ENCODE measurements at places on chromosomes 7 and 10.

DNA sequence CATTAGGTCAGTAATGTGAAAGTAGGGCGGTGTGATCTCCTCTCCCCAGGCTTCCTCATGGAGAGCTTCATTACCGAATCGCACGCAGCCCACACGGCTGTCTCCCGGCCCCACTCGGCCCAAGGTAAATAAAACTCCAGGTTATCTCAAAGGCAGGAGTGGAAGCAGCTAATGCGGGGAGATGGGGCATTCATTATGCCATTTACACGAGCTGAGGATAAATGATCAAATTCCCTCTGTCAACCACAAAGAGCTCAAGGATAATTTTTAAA lies 93.5 kb downstream of the ADARB2 start:
- DNase-seq = no peak

- no peak for DNase-seq
Observed at GRCh38 chr10:71004176-71005075, 116.1 kb upstream of the PCBD1 start.

DNA sequence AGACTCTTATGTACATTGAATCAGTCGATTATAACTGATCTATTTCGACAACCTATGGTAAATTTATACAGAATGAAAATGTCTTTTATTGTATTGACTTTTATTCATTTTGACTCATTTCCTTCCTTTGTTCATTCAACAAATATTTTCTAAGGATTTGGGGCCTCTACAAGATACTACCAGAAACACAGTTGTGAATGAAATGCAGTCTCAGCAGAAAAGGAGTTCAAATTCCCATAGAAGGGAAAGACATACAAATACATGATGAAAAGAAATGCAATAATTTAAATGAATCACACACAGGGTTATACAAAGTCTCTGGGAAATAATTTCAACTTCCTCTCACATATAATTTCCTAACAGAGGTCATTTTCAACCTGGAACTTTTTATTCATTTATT lies 134.0 kb upstream of the SEMA3A start:
- no peak for DNase-seq

DNA sequence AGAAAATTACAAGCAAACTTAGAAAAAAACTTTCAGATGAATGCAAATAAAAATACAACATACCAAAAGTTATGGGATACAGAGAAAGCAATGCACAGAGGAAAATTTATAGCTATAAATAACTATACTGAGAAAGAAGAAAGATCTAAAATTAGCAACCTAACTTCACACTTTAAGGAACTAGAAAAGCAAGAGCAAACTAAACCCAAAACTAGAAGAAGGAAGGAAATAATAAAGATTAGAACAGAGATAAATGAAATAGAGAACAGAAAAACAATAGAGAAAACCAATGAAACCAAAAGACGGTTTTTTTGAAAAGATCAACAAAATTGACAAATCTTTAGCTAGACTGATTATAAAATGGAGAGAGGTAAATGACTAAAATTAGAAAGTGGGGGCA lies 9.6 kb upstream of the STRA8 start:
- no peak for DNase-seq

GRCh38 chr7:98668255-98668654 lies 51.2 kb downstream of the NPTX2 start:
- DNase-seq = no peak

- DNase-seq = no peak
Observed at GRCh38 chr7:951881-952547, 2.5 kb downstream of the ADAP1 start.

- no peak for DNase-seq
Observed at GRCh38 chr10:99565166-99565565, 32.4 kb downstream of the NKX2-3 start.

DNA sequence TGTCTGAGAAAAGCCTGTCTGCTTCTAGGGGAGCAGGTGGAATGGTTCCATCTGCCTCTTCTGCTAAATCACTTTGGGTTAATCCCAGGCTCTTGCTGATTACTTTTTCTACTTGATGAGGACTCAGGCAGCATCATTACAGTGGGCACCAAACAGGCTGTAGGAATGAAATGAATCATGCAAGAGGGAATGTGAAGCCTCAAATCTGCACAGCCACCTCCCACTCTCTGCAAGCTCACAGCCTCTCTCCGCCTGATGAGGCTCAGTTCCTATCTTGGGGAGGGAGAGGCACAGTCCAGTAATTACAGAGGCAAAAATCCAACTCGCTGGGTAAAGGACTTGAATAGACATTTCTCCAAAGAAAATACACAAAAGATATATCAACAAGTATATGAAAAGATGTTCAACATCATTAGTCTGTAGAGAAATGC lies 34.0 kb downstream of the HSPA12A start:
- no peak for DNase-seq

GRCh38 chr10:62961951-62962523 lies 145.9 kb upstream of the EGR2 start:
- DNase-seq = no peak

DNA sequence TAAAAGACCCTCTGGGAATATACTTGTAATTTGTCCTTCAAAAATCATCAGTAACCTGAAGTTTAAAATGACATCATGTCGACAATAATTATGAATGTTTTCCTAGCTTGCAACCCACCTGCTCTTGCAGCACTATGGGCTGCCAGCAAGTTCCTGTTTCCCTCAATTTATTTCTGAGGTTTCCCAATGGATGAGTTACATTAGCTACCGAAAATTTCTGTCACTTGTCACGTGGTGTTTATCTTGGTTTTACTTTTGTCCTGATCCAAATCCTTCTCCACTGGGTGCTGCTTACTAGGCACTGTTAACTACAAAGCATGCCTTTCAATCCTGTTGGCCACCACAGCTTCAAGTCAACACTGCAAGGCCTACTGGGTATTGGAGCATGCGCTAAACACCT lies 31.5 kb downstream of the GIMAP8 start:
- no peak for DNase-seq

DNA sequence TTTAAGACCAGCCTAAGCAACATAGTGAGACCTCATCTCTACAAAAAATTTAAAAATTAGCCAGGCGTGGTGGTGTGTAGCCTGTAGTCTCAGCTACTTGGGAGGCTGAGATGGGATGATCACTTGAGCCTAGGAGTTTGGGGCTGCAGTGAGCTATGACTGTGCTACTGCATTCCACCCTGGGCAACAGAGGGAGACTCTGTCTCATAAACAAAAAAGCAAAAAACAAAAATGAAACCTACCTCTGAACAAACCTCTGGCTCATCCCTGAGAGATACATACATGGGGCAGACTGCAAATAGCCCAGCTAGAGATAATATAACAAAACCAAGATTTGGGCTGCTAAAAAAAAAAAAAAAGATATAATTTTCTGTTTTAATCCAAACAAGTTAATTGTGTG lies 19.5 kb downstream of the C10orf67 start:
- DNase-seq = no peak

GRCh38 chr10:43395571-43396060 lies 13.4 kb downstream of the HNRNPF start:
- no peak for DNase-seq

DNA sequence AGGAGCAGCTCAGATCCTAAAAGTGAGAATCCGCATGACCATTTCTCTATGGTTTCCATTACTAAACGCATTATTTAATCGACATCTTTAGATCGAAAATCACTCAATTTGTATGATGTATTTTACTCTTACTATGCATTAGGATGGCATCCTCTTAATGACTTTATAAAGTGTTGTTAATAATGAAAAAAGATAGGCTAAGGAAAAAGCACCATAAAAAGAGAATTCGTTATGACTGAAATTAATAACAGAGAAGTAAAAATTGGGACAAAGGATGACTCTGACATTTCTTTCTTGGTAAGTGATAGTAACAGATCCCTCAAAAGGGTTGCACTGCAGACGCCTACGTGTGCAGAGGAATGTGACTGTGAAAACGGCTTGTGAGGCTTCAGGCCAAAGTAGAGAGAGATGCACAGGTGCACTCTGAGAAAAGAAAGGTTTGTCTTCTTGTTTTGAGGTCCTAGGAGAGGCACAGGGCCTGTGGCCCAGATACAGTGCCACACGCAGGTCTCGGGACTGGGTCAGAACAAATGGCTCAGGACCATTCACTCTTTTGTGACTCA lies 23.0 kb upstream of the RBM33 start:
- DNase-seq = no peak

DNA sequence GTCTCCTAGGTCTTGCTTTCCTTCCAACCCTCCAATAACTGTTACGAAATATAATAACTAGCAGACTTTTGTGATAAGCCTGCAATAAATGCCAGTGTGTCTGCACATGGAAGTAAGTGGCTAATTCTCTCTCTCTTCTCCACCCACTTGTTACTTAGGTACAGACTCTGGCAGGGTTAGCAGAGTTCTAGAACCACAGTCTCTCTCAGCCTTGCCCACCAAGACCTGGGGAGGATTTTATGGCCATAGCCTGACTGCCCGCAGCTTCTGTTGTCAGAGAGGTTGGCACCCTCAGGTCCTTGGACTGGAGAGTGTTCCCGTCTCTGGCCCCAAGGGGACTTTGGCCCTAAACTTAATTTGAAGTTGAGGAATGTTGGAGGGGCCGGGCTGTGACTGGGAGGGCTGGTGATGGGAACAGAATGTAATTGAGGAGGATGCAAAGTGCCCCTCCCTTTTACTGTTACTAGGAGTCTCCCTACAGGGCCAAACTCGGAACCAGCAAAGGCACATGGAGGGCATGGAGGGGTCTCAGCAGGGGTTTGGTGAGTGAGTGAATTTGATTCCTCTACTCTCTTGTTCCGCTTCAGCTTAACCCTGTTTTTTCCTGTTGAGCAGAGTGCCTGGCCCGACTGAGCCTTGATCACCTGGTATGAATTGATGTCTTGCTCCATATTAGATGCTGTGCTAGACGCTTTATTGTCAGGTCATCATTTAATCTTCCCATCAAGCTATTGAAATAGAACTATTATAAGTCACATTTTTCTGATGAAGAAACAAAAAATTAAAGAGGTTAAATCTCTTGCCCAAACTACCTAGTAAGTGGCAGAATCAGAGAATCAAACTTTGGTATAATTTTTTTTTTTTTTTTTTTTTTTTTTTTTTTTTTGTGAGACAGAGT lies 37.0 kb upstream of the LCOR start:
- DNase-seq = no peak

GRCh38 chr7:26090927-26091519 lies 61.0 kb upstream of the NFE2L3 start:
- no peak for DNase-seq

DNA sequence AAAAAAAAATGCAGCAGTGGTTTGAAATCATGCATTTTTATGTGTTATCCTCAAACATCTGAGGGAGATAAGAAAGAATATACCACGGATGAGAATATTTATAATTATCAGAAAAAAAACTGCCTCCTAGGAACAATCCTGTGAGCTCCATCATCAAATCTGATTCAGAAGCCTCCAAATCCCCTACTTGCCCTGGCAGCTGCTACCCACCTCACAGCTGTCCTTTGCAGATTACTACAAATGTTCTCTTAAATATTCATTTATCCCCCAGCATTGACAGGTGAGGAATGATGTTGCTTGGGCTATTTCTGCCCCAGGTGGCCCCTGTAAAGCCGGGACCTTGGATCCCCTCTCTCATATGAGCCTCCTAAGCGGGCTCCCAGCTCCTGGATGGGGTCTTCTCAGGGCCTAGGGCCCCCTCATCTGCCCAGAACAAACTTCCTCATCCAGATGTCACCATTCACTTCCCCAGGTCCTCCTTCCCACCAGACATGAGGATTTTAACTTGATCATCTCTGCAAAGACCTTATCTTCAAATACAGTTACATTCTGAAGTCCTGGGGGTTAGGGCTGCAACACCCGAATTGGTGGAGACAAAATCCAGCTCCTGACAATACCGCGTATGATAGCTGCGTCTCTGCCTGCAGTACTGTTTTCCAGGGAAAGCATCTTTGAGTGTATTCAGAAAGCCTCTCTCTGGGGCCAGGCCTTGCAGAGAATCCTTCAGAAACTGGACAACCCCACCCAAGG lies 81.9 kb upstream of the INSIG1 start:
- no peak for DNase-seq

GRCh38 chr10:50625649-50626132 lies 1.9 kb upstream of the SGMS1 start:
- no peak for DNase-seq

GRCh38 chr7:42222891-42223290 lies 14.1 kb downstream of the GLI3 start:
- no peak for DNase-seq

- DNase-seq = no peak
Observed at GRCh38 chr10:46301056-46301645, 14.4 kb downstream of the ANTXRL start.

- DNase-seq = no peak
Observed at GRCh38 chr10:44742248-44742647, 168.9 kb upstream of the TMEM72 start.

DNA sequence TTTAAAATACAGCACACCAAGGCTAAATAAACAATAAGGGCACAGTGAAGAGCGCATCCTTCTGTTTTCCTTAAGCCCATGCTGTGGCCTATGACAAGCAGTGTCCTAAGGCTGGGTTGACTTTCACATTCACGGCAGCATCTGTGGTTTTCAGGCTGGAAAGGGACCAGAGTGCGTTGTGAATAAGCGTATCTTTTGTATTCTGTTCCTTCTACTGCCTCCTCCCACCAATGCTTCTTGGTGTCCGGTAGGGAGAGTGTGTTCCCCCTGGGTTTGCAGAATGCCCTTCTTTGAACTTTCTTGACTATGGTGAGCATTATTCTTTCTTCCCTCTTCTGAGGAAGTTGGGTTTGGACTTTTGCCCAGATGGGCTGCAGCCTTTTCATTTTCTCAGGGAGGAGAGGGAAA lies 73.6 kb downstream of the ABCA13 start:
- DNase-seq = no peak

GRCh38 chr7:107446531-107446930 lies 23.3 kb upstream of the GPR22 start:
- DNase-seq = no peak

- DNase-seq = no peak
Observed at GRCh38 chr7:151673216-151673615, 153.5 kb upstream of the RHEB start.

DNA sequence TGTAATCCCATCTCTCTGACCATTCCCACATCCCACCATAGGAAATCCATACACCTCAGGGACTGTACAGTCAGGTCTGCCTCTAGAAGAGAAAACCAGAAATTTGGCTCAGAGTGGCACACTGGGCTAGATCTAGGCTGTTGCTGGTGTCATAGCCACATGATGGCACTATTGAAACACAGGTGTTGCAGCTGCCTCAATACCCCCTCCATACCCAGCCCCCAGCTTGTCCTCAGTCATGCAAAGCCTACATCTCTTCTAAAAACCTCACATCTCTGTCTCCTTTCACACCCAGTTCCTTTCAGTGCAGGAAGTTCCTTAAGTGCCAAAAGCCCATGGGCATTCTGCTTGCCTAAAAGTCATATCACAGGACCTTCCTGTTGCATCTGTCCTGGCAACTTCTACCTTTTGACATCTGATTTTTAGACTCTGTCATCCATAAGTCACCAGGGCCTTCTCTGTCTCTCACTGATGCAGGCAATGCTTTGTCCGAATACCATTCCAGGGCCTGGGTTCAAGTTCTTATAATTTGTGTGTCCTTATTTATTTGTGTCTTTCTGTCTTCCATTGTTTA lies 27.0 kb upstream of the HIBADH start:
- DNase-seq = no peak

All from cortex of kidney (tissue), 1 donor.